ENCODE measurements at places on chromosomes 2 and 18. TPM values are rescaled to one million over a fixed set of nuclear protein-coding genes. Genes with fewer than 3 reads are reported as not detected.

POMC gene
- 0.63 TPM for total RNA-seq

SERPINB10 gene
- not detected for total RNA-seq

DCDC2C gene
- total RNA-seq: 0.13 TPM

SMYD1 gene
- not detected for total RNA-seq

LINC00305 gene
- not detected for total RNA-seq

NAT8 gene
- total RNA-seq: not detected

GRCh38 chr2:29072251-29072650 is 2.1 kb downstream of the PCARE start:
- no peak for DNase-seq

- DNase-seq: no peak
Measured at GRCh38 chr18:47262301-47263149, 11.1 kb upstream of the SKOR2 start.

- DNase-seq: no peak
Measured at GRCh38 chr2:224922142-224922727, 120.0 kb downstream of the DOCK10 start.

DNA sequence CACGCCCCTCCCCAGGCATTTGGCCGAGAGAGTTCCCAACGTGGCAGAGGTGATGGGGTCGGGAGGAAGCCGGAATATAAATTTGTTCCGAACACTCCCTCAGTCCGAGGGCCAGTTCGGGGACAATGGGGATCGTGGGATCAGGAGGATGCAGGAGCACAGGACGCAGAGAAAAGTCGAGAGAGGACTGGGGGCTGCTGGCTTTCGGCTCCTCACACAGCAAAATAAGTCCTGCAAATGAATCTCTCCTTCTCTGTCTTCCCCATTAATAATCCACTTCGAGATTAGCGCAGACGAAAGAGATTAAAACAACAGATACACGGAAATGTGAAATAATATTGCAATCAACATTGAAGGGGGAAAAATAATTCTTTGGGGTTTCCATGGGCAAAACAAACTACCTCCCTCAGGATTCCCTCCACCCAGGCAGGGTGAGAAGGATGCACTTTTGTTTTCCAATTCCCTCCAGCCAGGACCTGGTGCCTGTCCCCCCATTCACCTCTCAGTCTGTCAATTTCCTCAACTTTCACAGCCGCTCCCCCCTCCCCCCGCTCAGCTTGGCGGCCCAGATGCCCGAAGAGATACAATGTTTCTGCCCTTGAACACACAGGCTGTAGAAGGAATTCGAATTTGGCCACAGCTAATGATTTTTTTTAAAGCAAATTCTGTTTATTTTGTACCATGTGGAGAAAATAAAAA is 3.1 kb upstream of the ZEB2 start:
- no peak for DNase-seq

DNA sequence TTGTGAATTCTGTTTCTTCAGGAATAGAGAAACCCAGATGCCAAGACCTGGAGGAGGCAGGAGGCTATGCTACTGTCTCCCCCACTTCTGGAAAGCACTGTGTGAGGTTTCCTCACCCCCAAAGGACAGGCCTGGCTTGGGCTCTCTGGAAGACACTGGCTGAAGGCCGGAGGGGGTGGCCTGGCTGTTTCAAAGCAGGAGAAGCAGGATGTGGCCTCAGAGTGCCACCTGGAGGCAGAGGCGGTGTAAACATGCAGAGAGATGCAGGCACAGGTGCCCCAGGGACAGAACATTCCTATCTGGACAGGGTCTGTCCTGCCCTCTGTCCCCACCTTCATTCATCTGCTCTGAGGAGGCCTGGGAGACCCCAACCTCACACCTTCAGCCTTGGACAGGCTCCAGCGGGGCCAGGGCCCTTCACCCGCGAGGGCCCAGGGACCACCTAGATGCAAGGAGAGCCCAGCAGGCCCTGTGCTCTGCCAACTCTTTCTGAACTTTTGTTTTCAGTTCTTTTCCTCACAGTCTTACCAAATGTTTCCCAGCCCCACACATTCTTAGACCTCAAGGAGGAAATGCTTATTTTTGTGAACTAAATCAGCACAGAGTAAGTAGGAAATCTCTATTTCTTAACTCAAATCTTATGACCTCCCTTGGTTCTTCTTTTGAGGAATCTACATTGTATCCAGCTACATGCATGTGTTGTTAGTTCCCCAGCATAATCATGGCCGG is 79.2 kb downstream of the LONRF2 start:
- DNase-seq: peak; percentile 21

GRCh38 chr2:36411962-36412444 is 56.4 kb downstream of the CRIM1 start:
- peak; percentile 51 for DNase-seq

DNA sequence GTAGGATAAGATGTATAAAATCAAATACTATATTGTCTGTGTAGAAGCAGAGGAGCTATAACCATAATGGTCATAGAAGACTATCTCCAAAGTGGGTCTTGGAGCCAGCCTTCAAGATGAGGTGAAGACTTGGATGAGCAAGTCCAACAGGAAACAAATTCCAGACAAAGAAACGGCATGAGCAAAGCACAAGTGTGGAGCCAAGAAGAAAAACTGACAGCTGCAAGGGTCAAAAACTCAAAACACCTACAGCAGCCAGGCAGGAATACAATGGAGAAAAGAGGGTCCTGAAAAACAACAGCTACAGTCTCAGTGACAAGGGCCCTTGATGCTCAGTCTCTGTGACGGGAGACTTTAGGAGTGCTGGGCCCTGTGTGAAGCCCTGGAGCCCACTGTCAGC is 102.4 kb downstream of the STK39 start:
- no peak for DNase-seq

GRCh38 chr2:180003559-180003958 is 3.5 kb downstream of the CWC22 start:
- no peak for DNase-seq

DNA sequence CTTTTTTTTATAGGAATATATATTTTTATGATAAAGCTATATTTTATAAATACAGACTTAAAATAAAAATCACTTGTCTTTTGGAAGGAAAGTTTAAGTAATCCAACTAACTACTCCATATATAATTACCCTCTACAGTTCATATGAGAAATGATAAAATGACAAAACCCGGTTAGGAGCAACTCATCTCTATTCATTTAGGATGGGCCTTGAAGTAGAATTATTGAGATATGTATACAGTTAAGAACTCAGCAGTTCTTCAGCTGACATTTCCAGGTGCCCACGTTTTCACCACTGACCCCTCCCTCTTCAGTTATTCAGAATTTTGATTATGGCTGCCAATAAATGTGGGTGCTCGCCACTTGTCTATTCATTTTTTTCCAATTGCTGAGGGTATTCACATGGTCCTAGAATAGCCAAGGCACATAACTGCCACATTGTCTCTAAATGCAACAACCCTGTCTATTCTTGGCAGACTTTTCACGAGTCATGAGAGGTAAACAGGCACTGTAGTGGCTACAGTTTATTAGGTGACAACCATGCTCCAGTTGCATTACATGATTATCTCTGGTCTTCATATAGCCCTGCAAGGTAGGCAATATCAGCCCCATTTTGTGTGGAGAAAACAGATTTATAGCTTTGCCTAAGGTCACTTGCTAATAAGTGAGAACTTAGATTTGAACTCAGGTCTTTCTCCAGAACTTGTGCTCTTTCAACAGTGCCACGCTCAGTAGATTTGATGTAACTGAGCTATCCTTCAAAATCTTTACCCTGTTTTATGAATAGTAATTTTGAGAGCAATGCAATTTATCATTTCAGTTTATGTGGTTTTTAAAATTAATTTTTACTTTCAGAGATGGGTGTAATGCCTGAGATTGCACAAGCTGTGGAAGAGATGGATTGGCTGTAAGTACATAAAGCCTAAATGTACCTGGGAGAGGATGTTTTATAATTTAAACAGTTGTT is 2.9 kb downstream of the DDX1 start:
- no peak for DNase-seq

DNA sequence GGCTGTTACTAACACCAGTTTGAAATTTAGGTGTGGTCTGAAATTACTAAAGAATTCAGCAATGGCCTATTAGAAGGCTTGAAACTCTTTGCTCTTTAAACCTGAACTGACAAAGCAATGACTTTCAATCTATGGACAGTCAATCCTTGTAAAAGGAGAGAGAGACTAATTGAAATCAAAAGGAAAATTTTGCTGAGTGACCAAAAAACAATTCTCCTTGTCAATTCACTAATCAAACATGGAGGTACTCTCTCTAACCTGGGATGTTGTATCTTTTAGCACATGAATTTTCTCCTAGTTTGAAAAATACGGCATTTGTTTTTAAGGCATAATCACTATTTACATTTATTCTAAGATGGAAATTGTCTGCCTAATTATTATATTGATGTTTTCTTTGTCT is 49.6 kb upstream of the ATIC start:
- DNase-seq: no peak

DNA sequence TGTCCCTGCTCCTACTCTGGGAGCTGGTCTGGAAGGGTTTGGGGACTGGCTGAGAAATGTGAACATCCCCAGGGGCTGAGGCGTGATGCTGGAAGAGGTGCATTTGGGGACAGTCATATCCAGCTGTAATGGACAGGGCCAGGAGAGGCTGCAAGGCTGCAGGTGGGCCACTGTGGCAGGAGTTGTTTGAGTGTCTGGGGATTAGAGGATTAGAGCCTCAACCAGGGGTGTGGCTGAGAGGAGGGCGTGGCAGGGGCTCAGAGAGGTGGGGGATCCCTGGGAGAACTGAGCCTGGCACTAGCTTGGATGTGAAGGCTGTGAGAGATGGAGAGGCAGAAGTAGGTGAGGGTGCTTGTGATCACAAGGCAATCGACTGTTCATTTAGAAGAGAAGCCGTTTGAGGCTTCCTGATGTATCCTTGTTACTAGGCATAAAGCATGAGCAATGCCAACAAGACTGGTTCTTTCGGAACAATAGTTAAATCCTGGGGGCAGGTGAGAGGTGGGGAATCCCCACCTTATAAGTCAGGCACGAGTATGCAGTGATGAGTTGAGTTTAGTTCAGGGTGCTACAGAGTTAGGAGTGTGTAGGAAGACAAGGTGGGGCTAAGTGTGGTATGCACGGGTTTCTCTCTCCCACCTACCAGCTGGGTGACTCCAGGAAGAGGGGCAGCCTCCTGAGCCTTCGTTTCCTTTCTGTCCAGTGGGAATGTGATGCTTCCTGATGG is 31.9 kb downstream of the SH3RF3 start:
- DNase-seq: no peak

- DNase-seq: no peak
Measured at GRCh38 chr2:239326831-239327535, 73.8 kb downstream of the HDAC4 start.

DNA sequence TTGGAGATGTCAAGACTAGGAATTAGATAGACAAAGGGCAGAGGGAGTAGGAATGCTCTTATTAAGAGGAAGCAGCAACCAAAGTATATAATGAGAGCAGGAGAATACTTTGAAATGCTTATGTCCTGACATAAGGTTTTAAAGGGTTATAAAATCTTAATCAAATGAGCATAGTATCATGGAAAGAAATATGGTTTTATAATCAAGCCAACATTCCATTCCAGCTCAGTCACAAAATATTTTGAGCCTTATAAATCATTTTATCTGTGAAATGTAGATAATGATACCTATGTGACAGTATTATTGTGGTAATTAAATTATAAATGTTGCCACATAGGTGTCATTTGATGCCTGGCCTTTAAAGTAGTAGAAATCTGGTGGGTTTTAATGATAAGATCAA is 17.6 kb downstream of the VSNL1 start:
- no peak for DNase-seq

DNA sequence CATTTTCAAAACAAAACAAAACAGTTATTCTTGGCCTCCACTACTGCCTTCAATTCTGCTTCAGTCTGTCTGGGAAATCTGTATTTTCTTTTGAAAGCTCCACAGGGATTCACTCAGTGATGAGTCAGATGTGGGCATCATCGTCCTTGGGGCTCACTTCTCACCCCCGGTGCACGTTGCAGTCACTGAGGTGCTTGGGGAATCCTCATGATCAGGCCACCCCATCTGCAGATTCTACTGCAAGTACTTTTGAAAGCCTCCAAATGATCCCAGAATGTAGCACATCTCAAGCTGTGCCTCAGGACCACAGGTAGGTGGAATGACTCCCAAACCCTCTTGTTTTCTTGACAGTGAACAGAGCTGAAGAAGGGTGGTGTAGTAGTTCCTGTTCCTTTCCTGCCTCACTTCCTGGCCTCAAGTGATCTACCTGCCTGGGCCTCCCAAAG is 34.3 kb downstream of the LPIN2 start:
- peak; percentile 84 for DNase-seq

DNA sequence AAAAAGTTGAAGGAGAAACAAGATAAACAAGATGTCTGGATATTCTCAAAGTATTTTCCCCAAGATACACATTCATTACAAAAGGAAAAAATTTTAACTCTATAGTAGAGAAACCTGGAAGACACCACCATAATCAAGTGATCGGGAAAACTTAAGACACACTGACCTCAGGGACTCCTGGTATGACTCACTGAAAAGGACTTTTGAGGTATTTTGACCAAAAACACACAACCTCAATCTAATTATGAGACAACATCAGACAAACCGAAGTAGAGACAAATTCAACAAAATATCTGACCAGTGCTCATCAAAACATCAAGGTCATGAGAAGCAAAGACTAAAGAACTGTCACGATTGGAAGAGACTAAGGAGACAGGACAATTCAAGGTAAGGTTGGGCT is 34.7 kb downstream of the LPIN2 start:
- peak; percentile 47 for DNase-seq

GRCh38 chr18:74916773-74917393 is 292.1 kb downstream of the PTGR3 start:
- no peak for DNase-seq

GRCh38 chr2:158650646-158651357 is 144.3 kb upstream of the DAPL1 start:
- no peak for DNase-seq

DNA sequence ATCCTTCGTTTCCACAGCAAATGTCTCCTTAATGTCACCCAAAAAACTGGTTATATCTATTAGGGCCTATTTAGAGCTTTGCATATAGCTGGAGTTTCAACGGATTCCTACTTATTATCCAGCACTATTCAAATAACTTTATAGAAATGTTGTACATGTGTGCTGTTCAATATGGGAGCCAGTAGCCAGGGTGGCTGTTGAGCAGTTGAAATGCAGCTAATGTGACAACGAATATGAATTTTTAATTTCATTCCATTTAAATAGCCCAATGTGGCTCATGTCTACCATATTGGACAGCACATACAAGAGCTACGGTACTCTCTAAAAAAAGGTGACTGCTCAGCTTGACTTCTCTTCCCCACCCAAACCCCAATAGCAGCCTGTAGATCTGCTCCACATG is 2.4 kb downstream of the APOB start:
- no peak for DNase-seq

GRCh38 chr2:184322615-184323014 is 275.7 kb upstream of the ZNF804A start:
- DNase-seq: no peak

Data from dermis microvascular lymphatic vessel endothelial cell (primary cell).